ENCODE measurements at places on chromosomes 7 and 10.

DNA sequence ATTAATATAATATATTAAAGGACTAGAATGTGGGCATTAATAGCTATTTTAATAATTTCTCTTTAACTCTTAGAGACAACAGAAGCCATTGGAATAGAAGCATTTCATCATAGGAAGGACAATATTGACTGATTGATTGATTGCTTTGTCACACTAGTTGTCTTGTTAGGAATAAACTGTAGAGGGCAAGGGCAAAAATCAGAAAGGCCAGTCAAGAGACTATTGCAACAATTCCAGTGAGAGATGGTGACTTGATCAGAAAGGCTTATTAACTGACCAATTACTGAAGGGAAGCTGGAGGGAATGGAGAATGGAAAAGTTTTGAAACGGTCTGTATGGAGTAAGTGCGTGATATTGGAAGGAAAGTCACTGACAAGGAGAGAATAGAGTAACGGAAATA lies 87.3 kb downstream of the RUNDC3B start:
- no peak for DNase-seq

DNA sequence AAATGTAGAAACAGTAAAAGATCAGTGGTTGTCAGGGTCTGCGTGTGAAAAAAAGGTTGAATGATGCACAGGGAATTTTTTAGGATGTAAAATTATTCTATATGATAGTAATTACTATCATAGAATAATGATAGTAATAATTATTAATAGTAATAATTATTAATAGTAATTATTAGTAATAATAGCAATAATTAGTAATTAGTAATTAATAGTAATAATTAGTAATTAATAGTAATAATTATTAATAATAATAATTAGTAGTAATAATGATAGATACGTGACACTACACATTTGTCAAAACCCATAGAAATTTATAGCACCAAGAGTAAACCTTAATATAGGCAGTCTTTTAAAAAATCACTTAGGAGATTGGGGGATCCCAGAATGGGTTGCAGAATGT lies 4.5 kb upstream of the NUDCD3 start:
- no peak for DNase-seq

DNA sequence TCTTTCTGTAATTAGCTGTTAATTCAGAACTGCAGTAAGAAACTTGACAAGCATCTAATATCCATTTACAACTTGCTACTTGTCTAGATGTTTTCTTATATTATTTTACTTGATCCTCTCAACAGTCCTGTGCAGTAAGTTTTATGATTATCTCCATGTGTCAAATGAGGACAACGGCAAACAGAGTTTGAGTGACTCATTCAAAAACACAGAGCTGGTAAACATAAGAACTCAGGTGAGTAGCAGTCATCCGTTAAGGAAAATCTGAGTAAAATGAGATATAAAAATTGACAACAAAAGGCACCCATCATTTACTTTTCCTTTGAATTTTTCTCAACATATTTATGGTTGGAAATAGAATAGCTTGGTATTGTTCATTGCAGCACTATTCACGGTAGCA lies 19.0 kb upstream of the TARP start:
- DNase-seq: no peak

GRCh38 chr10:14254368-14254767 lies 76.4 kb downstream of the FRMD4A start:
- DNase-seq: no peak

- DNase-seq: no peak
Observed at GRCh38 chr10:70774810-70775678, 10.1 kb downstream of the TBATA start.

GRCh38 chr7:82291931-82292330 lies 151.6 kb downstream of the CACNA2D1 start:
- no peak for DNase-seq

GRCh38 chr7:108614896-108615295 lies 45.2 kb downstream of the DNAJB9 start:
- DNase-seq: no peak

DNA sequence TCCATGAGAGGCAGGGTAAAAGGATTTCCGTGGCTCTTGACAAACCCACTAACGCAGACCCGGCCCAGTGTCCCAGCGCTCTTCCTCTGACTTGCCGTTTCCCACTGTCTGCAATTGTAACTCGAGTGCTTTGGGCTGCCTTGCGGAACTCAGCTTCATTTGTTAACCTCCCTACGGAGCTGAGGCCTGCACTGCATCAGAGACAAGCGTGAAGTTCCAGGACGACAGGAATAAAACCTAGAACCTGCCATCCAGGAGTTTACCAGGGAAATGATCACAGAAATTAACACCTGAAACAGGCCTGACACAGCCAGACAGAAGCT lies 76.2 kb downstream of the SFMBT2 start:
- DNase-seq: no peak

DNA sequence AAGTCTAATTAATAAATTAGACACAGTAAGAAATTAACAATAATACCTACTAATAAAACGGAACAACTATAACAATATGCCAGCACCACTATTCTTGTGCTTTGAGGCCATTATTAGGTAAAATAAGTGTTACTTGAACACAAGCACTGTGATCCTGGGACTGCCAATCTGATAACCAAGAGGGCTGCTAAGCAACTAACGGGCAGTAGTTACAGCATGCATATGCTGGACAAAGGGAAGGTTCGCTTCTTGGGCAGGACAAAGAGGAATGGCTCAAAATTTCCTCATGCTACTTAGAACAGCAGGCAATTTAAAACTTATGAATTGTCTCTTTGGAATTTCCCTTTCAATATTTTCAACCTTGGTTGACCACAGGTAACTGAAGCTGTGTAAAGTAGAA lies 718.6 kb downstream of the SORCS3 start:
- DNase-seq: no peak

DNA sequence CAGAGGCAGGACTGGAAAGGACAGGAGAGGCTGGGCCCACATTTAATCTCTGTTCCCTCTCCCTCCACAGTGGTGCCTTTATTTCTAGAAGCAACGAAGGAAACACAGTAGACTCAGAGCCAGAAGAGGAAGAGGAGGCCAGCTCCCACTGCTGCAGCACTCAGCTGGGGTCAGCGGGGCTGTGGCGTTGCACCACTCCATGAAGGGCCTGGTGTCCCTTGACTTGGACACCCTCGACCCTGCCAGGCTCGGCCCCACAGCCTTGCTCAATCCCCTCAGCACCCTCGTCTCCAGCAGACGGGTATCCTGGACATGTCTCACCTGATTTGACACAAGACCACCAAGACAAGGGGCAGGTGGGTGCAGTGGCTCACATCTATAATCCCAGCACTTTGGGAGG lies 38.8 kb downstream of the PRKAG2 start:
- DNase-seq: no peak

DNA sequence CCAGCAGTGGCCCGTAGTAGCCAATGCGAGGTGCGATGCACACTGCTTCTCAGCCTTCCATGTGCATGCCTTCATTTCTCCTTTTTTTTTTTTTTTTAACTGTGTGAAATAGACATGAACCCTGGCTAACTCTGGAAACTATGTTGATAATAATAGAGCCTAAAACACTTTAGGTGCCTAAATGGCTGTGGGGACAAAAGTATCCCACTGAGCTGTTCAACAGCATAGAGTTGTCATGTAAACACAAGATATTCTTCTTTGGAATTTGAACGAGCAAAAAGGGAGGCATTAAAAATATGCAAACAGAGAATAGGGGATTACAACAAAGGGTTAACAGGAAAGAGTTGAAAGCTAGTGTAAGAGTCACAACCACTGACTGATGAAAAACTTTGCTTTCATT lies 162.1 kb upstream of the NOBOX start:
- DNase-seq: no peak

GRCh38 chr10:29734962-29735627 lies 100.3 kb upstream of the SVIL start:
- no peak for DNase-seq

- DNase-seq: peak; percentile 40
Observed at GRCh38 chr10:47406870-47407691, 23.0 kb upstream of the ZNF488 start.

GRCh38 chr7:142714375-142714774 lies 34.9 kb upstream of the PRSS1 start:
- no peak for DNase-seq

DNA sequence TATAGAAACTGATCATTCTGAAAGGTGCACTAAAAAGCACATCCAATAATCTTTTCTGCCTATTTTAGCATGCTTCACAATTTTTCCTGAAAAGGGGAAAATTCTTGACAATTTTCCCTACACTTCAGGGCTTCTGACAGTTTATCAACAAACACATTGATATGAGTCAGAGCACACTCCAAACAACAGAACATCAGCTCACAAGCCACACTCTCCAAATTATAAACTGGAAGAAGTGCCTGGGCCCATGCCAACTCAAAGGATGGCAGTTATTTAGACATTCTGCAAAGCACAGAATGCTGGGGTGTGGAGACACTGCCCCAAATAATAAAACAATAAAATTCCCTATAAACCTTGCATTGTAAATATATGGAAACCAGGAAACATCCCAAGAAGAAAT lies 90.8 kb downstream of the ELAPOR2 start:
- no peak for DNase-seq

- DNase-seq: no peak
Observed at GRCh38 chr7:79211724-79212123, 241.7 kb downstream of the MAGI2 start.

DNA sequence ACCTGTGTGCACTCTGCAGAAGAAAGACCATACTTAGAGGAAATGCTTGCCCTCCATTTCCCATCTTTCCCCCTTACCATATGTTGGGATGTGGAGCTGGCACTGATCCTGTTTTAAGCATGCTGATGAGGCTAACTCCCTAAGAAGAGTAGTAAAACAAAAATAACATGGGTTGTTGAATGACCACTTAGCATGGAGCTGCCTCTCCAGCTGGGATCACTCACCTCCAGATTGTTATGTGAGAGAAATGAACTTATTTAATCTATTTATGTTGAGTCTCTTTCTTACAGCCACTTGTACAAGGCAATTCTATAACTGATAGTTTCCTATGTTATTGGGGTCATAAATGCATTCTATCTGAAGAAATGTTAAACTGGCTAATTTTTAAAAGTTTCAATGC lies 17.0 kb downstream of the CTTNBP2 start:
- DNase-seq: no peak

GRCh38 chr7:155738652-155739537 lies 73.4 kb downstream of the SHH start:
- peak; percentile 20 for DNase-seq

GRCh38 chr7:2358968-2359527 lies 4.4 kb downstream of the EIF3B start:
- no peak for DNase-seq

GRCh38 chr10:93086289-93086688 lies 12.6 kb downstream of the CYP26A1 start:
- DNase-seq: no peak

- DNase-seq: no peak
Observed at GRCh38 chr7:97130417-97131139, 13.1 kb downstream of the SDHAF3 start.

GRCh38 chr7:141788296-141788695 lies 1.7 kb upstream of the TAS2R5 start:
- no peak for DNase-seq

GRCh38 chr7:100017300-100017699 lies 1.9 kb downstream of the ZKSCAN1 start:
- no peak for DNase-seq

- DNase-seq: no peak
Observed at GRCh38 chr7:114419441-114420272, 5.0 kb downstream of the FOXP2 start.

GRCh38 chr7:159015081-159015453 lies 129.6 kb downstream of the VIPR2 start:
- no peak for DNase-seq

- no peak for DNase-seq
Observed at GRCh38 chr7:14235056-14235455, 245.6 kb upstream of the ETV1 start.

DNA sequence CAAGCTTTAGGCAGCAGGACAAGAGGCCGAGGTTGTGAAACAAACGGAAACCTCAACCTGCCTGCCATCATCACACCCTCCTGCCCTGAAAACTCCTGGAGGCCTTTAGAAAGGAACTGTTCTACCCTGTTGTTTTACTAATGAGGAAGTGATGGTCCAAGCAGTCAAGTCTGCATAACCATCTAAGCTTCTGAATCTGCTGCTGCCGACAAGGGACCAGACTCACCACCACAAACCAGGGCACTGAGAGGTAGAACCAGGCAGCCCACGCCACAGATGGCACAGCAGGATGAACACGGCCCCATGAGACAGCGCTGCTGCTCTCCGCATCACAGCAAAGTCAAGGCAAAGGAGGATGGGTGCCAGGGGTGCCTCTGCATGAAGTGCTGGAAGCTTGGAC lies 209.4 kb downstream of the CELF2 start:
- no peak for DNase-seq

- no peak for DNase-seq
Observed at GRCh38 chr10:119461923-119462322, 80.6 kb downstream of the RGS10 start.

- no peak for DNase-seq
Observed at GRCh38 chr10:116124777-116125176, 148.2 kb downstream of the GFRA1 start.

GRCh38 chr7:94375691-94376090 lies 19.0 kb upstream of the COL1A2 start:
- peak; percentile 98 for DNase-seq

- DNase-seq: no peak
Observed at GRCh38 chr10:130430291-130430690, 294.1 kb downstream of the GLRX3 start.

DNA sequence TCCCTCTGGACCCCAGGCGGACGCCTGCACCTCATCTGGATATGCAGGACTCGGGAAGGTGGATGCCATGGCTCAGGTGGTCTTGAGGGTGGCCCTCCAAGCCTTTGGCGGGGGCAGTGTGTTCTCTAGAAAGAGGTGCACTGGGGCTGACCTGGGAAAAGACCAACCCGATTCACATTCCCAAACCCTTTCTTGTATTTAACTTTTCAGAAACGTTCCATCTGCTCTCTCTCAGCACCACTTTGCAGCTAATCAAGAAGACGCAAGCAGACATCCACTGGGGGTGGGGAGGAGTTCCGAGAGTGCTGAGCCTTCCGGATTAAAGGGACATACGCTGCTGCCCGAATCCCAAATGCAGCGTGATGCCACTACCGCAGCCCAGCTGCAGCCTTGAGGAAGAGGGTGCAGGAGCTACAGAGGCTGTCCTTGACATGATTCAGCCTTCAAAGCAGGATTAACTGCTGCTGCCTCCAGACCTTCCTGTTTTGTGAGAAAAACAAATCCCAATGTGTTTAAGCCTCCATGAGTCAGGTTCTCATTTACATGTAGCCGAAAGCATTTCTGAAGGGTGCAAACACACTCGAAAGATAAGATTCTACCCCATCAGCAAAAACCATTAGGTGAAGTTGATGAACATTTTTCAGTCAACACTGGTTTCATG lies 39.9 kb downstream of the RBM17 start:
- DNase-seq: no peak

- DNase-seq: no peak
Observed at GRCh38 chr10:44238212-44238611, 146.7 kb downstream of the CXCL12 start.

DNA sequence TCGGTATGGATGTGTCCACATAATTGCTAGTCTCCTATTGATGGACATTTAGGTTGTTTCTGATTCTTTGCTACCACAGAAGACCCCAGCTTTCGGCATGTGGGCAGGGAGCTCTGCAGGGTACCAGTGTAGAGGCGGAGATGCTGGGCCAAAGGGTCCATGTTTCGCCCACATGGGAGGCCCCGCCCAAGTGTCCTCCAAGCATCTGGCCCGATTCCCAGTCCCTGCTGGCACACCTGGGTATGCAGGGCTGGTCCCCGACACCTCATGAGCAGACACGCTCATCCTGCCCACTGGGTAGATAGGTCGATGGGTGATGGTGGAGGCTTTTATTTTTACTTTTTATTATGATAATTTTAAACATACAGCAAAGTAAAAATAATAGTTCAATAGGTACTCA lies 19.4 kb upstream of the TBRG4 start:
- DNase-seq: no peak

- no peak for DNase-seq
Observed at GRCh38 chr7:37110660-37111424, 337.8 kb downstream of the ELMO1 start.

Data from GM04503 (cell line).